ENCODE measurements at places on chromosomes 16 and 17.

DNA sequence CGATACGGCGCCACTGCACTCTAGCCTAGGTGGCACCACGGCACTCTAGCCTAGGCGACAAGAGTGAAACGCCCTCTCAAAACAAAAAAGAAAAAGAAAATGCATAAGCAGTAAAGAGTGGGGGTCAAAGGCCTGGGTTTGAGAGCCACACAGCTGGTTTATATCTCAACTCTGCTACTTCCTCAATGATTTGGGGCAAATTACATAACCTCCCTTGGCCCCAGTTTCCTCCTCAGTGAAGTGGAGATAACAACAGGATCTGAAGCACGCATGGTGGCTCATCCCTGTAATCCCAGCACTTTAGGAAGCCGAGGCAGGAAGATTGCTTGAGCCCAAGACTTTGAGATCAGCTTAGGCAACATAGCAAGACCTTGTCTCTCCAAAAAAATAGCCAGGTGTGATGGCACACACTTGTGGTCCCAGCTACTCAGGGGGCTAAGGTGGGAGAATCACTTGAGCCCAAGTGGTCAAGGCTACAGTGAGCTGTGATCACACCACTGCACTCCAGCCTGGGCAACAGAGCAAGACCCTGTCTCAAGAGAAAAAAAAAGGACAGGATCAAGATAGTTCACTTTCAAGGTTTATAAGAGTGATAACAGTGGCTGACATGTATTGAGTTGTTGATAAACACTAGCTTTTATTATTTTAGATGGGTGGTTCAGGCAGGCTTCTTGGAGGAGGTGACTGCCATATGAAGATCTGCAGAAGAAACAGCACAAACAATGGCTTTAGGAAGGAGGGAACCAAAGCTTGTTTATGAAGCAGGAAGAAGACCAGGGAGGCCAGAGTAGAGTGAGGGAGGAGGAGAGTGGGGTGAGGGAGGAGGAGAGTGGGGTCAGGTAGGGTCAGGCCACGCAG, 8.5 kb upstream of the COG1 start:
- no peak for DNase-seq

DNA sequence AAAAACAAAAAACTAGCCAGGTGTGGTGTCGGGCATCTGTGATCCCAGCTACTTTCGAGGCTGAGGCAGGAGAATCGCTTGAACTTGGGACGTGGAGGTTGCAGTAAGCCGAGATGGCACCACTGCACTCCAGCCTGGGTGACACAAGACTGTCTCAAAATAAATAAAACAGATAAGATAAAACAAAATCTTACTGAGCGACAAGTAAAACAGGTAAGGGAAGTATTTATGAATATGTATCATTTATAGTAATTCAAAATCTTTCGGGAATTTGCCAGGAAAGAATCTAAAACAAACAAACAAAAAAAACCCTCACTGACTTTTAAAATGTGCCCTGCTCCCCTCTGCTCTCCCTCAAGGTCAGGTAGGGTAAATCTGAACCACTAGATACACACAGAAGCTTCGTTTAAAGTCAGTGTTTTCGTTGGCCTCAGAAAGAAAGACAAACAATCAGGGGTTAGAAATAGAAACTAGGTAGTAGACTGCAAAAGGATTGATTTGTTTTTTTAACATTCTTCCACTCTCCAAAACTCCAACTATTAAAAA, 2.1 kb downstream of the PRPSAP1 start:
- no peak for DNase-seq

DNA sequence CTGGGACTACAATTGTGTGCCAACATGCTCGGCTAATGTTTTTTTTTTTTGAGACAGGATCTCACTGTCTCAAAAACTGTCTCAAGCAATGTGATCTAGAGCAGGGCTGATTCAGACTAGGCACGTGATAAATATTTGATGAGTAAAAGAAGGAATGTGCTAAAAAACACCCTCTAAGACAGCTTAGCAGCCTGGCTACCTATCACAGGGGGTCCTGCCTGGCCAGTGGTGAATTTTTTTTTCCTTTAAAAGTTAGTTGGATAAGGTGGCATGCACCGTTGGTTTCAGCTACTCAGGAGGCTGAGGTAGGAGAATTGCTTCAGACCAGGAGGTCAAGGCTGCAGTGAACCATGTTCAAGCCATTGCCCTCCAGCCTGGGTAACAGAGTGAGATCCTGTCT, 14.8 kb upstream of the GPATCH8 start:
- DNase-seq, result no peak

DNA sequence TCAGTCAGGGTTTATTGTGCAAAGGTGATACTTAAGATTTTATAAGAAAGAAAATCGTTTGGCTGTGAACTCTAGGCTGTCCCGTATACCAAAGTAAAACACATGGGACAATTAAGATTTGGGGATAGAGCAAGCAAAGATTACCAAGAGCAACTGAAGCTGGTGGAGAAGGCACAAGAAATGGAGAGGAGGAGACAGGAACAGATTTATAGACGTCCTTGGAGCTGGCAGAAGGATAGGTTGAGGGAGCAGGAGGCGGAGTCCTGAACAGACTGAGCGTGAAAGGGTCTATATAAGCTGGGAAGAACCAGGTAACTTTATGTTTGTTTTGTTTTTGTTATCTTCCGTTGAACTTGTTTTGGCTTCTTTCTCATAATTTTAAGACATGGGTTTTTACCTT, 3.8 kb downstream of the TNRC6C start:
- DNase-seq, result no peak

GRCh38 chr16:1602285-1602684, 9.6 kb downstream of the IFT140 start:
- no peak for DNase-seq

- DNase-seq, result no peak
Measured at GRCh38 chr16:85064186-85064585, 36.6 kb downstream of the KIAA0513 start.

GRCh38 chr17:82096709-82097183, 1.3 kb downstream of the FASN start:
- DNase-seq, result no peak

DNA sequence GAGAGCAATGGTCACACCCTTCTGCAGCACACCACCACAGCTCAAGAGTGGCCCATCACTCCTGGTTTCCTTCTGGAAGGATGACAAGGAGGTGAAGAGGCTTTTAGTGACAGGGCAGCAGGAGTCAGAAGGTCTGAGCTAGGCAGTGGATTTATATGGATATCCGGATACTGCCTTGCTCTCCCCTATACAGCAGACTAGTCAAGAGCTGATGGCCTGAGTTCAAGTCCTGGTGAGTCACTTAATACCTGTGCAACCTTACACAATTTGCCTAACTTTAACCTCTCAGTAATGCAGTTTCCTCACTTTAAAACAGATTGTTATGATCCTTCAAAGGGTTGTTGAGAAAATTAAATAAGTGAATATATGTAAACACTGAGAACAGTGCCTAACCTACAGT, 22.9 kb downstream of the MYO18A start:
- no peak for DNase-seq

DNA sequence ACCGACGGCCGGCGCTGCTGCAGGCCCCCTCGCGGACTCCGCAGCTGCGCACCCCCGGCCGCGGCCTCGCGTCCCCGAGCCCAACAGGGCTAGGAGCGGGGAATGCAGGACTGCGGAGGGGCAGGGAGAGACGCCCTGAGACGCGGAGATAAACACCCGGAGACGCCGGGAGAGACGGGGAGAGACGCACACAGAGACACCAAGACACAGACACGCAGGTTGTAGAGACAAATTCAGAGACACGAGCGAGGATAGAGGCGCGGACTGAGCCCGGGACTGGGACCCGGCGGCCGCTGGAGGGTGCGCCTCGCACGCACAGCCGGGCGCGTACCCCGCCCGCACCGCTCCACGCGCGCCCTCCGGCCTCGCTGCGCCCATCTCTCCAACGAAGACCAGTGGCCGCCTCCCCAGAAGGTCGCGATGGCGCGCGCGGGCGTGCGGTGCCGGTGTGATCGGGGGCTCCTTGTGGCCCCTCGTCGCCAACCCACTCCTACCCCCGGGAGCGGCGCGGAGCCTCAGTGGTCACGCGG, 902 bp downstream of the STAC2 start:
- no peak for DNase-seq

DNA sequence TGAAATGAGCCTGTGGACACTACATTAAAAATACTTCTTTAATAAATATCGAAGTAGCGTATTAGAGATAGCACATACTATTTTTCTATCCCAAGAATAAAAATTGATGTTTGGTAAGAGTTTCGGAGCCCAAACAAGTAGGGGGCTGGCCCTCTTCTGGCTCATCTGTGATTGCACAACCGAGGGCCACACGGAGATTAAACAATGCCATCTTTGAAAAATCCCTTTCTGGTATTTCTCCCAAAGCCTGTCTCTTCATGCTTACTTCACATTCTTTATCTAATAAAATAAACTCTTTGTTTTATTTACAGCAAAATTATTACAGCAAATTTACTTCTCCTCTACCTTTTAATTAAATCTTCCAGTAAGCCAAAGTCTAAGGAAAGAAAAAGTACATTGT, 9.6 kb upstream of the MYH11 start:
- no peak for DNase-seq

DNA sequence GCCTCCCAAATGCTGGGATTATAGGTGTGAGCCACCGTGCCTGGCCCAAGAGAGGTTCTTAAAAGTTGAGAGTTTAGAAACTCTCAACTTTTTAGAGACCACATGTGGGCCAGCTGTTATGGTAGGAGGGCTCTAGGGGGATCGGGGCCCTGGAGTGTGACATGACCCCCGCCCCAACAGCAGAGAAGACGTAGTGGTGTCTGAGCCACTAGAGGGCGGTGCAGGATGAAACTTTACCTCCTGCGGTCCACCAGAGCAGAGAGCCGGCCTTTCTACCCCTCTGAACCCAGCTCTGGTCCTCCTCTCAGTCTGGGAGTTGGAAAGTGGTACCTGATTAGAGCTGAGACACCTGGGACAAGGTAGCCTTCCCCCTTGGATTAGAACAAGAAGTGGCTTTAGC, 7.4 kb downstream of the CDK5RAP3 start:
- DNase-seq, result peak; percentile 72

DNA sequence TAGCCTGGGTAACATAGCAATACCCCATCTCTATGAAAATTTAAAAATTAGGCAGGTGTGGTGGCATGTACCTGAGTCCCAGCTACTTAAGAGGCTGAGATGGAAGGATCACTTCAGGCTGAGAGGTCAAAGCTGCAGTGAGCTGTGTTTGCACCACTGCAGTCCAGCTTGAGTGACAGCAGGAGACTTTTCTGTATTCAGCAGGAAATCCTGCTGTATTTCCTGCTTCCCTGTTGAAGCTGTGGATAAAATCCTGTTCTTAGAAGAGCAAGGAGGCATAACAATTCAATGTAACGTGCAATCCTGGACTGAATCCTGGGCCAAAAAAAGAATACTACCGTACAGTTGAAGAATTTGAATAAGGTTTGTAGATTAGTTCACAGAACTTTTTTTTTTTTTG, 62.2 kb downstream of the FBXL20 start:
- peak; percentile 35 for DNase-seq

- peak; percentile 53 for DNase-seq
Measured at GRCh38 chr17:82257473-82257872, 16.0 kb downstream of the CSNK1D start.

GRCh38 chr17:61157246-61157886, 242.3 kb upstream of the TBX2 start:
- DNase-seq, result peak; percentile 30

- peak; percentile 91 for DNase-seq
Measured at GRCh38 chr16:2927010-2927646, 15.4 kb downstream of the FLYWCH1 start.

GRCh38 chr16:50061326-50061725, 4.4 kb upstream of the HEATR3 start:
- DNase-seq, result no peak

GRCh38 chr17:30101686-30102390, 14.8 kb upstream of the NSRP1 start:
- DNase-seq, result no peak

GRCh38 chr16:73605309-73605708, 557.4 kb upstream of the ZFHX3 start:
- DNase-seq, result no peak

DNA sequence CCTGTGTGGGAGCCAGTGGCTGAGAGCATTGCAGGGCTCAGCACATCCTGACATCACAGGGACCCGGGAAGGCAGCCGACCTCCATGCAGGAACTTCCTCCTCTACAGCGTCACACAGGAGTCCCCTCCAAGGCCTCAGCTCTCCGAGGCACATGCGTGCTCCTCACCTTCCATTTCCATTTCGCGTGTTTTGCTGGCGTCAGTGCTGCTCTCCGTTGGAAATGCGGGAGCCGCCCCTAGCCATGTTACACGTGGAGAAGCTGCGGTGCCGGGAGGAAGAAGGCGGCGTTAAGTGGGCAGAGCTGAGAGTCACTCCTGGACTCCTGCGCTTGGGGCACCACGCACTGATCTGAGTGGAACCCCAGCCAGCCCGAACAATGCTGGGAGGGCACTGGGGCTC, 25.2 kb upstream of the CRISPLD2 start:
- no peak for DNase-seq

DNA sequence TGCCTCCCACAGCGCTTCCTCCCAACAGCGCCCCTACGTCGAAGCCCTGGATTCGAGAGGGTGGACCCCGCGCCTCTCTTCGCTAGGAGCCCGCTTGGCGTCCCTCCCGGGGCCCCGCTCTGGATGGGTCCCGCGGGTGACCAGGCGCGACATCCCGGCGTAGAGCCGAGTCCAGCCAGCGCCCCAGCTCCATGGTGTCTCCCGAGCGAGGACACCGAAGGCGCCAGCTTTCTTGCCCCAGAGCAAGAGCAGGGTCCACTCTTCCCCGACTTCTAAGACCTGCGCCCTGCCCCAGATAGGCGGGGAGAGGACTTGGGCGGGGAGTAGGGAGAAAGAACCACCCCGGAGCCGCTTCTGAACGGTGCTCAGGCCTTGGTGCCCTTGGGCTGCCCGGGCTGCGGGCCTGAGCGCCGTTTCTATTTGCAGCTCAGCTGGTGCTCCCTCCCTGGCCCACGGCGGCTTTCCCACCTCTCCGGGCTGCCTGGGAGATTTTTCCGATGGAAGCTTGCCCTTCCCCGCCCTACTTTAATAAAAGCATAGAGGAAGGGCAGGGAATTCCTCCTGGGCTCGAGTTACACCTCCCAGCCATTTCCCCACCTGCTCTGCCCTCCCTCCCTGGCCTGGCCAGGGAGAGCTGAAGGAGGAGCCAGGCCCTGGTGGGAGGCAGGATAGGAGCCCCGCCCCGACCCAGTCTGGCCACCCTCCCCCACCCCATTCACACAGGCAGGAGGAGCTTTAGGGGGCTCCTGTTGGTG, 1.8 kb downstream of the MMP15 start:
- DNase-seq, result peak; percentile 66

Measured in T47D (cell line).